ENCODE measurements at places on chromosomes 11 and 22. TPM values are rescaled to one million over a fixed set of nuclear protein-coding genes. Genes with fewer than 3 reads are reported as not detected.

DNA sequence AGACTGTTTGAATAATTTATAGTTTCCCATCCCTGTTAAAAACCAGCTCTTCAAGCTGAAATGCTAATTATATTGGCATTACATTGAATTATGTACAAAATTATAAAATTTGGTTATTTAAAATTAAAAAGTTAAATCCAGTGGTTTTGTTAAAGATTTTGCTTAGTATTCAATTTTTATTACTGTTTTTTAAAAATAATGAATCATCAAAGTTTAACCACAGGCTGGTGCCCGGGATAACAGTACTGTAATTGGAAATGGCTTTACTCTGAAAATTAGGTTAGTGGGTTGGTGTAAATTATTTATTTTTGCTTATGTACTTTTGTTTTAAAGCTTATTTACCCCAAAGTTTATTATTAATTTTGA lies 45.4 kb upstream of the WEE1 start:
- DNase-seq = peak; percentile 30

DNA sequence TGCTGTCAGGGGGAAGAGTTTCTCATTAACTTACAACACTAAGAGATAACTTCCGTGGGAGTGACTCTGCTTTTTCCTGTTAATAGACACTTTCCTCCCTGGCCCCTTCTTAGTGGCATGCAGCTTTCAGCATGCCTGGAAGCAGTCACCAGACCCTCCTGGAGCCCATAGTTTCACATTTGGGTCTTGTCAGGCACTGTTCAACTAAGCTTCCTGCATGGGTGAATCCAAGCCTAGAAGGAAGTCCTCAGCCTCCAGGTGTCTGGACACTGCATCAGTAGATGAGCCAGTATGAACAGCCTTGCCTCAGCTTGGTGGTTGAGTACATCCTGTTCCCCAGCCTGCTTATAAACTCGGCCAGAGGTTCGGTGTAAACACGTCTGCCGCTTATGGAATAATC lies 68.1 kb downstream of the PPP6R3 start:
- no peak for DNase-seq

The RIBC2 gene
- total RNA-seq = 0.58 TPM

DNA sequence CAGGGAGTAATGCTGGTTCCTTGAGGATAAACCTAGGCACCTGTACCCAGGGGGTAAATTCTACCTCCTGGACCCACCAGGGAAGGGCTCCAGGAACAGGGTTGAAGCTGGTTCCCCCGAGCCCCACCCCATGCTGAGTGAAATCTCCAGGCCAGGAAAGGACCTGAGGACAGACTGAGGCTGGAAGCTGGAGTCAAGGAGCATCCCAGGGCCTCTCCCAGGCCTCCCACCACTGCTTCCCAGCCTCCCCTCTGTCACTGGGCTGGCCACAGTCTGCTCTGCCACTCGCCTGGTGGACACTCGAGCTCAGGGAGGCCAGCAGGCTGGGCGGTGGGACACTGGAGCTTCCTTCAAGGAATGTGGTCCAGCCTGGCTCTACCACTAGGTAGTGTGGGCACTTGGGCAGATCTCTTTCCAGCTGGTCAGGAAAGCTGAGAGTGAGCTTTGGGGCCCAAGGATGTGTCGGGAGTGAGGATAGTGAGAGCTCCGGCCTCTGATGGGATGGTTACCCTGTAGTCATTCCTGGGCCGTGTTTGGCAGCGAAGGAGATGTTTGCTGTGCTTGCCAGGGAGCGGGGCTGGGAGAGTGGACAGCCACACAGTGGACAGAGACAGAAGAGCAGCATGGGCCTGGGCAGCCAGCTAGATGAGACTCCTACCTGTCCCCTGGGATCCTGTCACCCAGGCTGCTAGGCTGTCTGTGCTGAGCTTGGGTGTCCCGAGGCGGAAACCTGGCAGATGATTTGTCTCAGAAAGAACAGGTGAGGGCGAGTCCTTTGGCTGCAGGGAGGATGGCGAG lies 3.4 kb downstream of the OVOL1 start:
- DNase-seq = no peak

DNA sequence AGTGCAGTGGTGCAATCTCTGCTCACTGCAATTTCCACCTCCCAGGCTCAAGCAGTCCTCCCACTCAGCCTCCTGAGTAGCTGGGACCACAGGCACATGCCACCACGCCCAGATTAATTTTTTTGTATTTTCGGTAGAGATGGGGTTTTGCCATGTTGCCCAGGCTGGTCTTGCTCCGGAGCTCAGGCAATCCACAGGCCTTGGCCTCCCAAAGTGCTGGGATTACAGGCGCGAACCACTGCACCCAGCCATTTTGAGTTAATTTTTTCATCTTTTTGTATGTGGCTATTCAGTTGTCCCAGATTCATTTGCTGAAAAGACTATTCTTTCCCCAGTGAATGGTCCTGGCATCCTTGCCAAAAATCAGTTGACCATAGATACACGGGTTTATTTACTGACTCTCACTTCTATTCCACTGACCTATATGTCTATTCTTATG lies 63.6 kb downstream of the MAPK1 start:
- no peak for DNase-seq

- DNase-seq = no peak
These were observed 7.8 kb downstream of the MRGPRX3 start for GRCh38 chr11:18140145-18140544.

GRCh38 chr11:126357055-126357962 lies 1.8 kb downstream of the ST3GAL4 start:
- no peak for DNase-seq

DNA sequence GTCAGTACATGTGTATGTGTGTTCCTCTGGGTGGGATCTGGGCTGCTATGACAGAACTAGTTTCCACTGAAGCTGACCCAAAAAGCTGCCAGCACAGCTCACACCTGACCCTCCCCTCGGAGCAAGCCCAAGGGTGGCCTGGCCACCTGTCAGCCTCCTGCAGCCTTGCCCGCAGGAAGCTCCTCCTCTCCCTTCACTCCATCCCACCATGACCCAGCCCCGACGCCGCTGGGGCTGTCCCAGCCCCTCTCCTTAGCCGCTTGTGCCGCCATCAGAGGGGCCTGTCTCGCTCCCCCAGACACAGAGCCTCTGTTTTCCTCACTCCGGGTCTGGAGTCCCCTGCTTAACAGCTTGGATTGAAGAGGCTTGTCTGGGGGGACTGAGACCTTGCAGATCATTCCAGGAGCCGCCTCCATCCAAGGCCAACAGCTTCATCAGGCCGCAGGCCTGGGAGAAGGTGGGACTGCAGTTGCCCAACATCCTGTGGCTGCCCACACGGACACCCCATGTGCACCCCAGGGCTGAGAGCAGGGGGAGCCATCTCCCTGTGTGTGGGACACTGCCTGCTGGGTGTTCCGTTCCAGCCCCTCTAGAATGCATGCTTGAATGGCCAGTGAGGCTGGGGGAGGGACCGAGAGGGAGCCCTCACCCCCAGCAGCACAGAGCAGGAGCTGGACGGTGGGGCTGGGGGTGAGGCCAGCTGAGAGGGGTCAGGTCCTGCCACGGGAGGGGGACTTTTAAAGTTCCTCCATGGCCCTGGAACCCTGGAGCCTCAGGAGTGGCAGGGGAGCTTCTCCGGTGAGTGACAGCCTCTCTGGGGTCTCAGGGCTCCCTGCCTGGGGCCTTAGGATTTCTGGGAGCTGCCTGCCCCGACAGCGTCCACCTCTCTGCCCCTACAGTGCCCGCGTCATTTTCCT lies 696 bp downstream of the MRGPRF start:
- DNase-seq = no peak

Data from LHCN-M2 (cell line).